ENCODE measurements at places on chromosomes 7 and 10.

- no peak for DNase-seq
Observed at GRCh38 chr10:29104661-29105399, 184.0 kb upstream of the LYZL1 start.

DNA sequence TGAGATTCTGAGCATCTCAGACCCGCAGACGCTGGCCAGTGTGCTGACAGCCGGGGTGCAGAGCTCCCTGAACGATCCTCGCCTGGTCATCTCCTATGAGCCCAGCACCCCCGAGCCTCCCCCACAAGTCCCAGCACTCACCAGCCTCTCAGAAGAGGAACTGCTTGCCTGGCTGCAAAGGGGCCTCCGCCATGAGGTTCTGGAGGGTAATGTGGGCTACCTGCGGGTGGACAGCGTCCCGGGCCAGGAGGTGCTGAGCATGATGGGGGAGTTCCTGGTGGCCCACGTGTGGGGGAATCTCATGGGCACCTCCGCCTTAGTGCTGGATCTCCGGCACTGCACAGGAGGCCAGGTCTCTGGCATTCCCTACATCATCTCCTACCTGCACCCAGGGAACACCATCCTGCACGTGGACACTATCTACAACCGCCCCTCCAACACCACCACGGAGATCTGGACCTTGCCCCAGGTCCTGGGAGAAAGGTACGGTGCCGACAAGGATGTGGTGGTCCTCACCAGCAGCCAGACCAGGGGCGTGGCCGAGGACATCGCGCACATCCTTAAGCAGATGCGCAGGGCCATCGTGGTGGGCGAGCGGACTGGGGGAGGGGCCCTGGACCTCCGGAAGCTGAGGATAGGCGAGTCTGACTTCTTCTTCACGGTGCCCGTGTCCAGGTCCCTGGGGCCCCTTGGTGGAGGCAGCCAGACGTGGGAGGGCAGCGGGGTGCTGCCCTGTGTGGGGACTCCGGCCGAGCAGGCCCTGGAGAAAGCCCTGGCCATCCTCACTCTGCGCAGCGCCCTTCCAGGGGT lies 703 bp downstream of the RBP3 start:
- no peak for DNase-seq

GRCh38 chr10:97611473-97611872 lies 21.8 kb downstream of the MORN4 start:
- no peak for DNase-seq

- no peak for DNase-seq
Observed at GRCh38 chr10:104077247-104077646, 8.4 kb downstream of the COL17A1 start.

DNA sequence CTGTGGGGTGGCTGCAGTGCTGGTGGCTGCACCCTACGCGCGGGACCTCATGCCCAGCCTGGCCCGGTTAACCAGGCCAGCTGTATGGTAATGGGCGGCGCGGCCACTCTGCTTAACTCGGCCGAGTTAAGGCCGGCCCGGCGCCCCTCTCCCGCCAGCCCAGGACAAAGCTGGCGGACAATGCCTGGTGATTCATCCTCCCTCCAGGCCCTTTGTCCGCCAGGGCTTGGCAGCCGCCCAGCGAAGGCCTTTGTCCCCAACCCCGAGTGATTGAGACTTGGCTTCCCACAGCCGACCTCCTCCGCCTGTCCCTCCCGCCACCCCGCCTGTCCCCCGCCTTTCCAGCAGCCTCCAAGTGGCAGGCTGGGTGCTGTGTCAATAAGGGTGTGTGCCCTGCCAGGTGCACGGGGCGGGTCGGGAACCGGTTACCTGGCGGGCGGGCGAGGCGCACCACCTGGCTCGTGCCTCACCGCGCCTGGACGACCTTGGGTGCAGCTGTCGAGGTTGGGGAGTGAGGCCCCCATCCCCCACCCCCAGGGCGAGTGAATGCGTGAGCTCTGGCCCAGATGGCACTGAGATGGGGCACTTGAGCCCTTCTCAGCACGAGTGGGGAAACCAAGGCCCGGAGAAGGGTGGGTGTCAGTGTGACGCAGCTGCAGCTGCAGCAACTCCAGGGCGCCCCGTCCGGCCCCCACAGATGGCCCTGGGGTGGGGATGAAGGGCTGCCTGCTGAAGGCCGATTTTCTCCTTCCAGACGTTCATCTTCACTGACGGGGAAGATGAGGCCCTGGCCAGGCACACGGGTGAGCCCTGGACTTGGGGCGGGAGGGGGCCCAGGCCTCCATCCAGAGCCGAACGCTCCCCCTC lies 4.6 kb downstream of the LFNG start:
- no peak for DNase-seq

- no peak for DNase-seq
Observed at GRCh38 chr10:89566095-89566950, 30.9 kb upstream of the SLC16A12 start.

Data from stimulated activated CD4-positive, alpha-beta T cell treated with anti-CD3 and anti-CD28 coated beads, Interleukin-4, amount 100 ng/mL, for 1 hour (primary cell).